Kasumi-1 (cell line): ENCODE measurements at places on chromosomes 2 and 18.
A peak's percentile ranks its signal among the peaks of the same experiment; 100 is the strongest.

GRCh38 chr18:63320975-63321265, 1.4 kb upstream of the BCL2 start:
- DNase-seq: peak; percentile 60

DNA sequence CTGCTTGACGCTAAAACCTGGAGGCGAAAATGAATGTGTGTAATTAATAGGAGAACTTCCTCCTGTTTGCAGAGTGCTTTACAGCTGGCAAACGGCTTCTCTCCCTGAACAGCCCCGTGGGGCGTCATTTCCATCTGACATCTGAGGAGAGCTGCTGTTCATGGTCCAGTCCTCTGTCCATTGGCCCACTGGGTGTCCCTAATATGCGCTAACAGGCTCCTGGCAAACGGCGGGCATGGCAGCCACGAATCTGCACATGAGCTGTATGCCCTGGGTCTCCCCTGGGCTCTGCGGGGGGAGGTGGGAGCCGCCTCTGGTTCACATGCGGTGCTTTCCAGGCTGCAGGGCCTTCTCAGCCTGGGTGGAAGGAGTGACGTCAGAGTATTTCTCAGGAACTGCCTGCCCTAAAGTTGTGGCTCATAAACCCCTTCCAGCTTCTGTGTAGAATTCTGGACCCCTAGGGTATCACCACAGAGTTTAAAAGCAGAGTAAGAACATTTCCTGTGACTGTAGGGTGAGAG, 73.2 kb downstream of the LRRFIP1 start:
- DNase-seq: peak; percentile 61

GRCh38 chr2:69989441-69990105, 28.1 kb upstream of the ASPRV1 start:
- DNase-seq: no peak

DNA sequence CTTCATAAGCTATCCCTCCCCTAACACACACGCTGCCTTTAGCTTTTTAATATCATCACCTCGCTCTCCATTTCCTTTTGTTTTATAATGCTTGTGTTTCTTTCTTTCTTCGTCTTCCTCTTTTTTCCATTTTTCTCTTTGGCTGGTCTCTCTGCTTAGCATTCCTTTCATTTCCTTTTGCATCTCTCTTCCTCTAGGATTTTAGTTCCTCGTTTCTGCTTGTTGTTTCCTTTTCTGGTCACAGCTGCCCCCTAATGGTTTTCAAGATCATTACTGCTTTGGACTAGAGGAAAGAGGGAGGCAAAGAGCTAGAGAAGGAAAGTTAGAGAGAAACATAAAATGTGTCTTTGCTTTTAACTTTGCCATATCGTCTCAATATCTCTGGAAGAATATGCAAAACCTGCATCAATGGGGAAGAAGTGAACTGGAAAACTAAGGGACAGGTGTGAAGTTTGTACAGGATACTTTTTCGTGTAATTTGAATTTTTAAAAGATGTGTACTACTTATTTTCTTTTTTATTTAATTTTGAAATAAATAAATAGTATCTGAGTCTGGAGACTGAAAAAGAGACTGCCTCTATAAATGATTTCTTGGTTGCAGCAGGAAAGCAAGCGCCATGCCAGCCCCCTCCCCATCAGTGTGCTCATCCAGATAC, 6.3 kb upstream of the NRP2 start:
- peak; percentile 49 for DNase-seq

- no peak for DNase-seq
Observed at GRCh38 chr2:18926631-18927524, 337.5 kb upstream of the NT5C1B start.
